ENCODE measurements at places on chromosomes 2 and 18.

DNA sequence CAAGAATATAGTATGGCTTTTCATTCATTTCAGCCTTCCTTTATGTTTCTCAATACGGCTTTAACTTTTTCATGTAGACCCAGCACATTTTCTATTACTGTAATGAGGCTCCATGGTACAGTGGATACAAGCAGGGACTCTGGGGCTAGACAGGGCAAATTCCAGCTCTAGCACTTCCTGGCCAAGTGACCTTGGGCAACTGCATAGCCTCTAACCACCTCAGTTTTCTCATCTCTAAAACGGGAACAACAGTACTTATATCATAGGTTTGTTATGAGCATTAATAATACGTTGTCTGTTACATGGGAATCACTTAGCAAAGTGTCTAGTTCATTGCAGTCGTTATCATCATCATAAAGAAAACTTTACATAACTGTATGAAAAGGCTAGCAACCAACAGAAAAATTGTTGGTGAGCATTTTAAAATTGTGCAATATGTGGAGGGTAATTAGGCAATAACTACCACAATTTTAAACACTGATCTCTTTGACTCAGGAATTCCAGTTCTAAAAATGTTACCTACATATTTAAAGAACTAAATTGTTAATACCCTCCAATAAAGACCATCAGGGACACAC lies 13.7 kb upstream of the RMDN2 start:
- no peak for DNase-seq
- no peaks in the 10 kb centered on the region for H3K36me3 ChIP-seq
- peaks cover 3% of the 10 kb centered on the region for H3K4me1 ChIP-seq
- no peaks in the 10 kb centered on the region for H3K27me3 ChIP-seq
- H3K27ac ChIP-seq = no peak overlapping the region

DNA sequence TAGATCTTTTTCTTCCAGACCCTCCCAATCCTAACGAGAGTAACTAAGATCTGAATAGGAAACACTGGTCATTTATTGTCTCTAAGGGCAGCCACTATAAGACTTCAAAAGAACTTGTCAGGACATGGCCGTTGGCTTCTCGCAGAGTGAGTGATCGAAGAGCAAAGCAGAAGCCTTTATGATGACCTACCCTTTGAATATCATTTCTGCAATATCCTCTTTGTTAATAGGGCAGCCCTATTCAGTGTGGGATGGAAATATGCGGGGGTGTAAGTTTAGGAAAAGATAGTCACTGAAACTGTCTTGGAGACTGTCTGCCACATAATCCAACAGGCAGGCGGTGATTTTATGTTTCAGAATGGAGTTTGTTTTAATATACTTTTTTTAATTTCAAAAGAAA lies 70.9 kb downstream of the FBXO36 start:
- H3K4me1 ChIP-seq = no peaks in the 10 kb centered on the region
- no peaks in the 10 kb centered on the region for H3K27me3 ChIP-seq
- H3K36me3 ChIP-seq = no peaks in the 10 kb centered on the region

- no peaks in the 10 kb centered on the region for H3K27me3 ChIP-seq
- H3K4me1 ChIP-seq = peaks cover 11% of the 10 kb centered on the region
- no peaks in the 10 kb centered on the region for H3K36me3 ChIP-seq
- peak overlapping the region; percentile 20 for H3K27ac ChIP-seq
These were observed 10.3 kb upstream of the NT5C1B start for GRCh38 chr2:18599509-18600254.

- no peaks in the 10 kb centered on the region for H3K36me3 ChIP-seq
- H3K4me3 ChIP-seq = no peak overlapping the region
- no peaks in the 10 kb centered on the region for H3K27me3 ChIP-seq
- no peak for DNase-seq
- peak overlapping the region; percentile 55 for H3K27ac ChIP-seq
- peaks cover 25% of the 10 kb centered on the region for H3K4me1 ChIP-seq
These were observed 33.9 kb upstream of the SEMA4C start for GRCh38 chr2:96903815-96904214.

- H3K4me1 ChIP-seq = no peaks in the 10 kb centered on the region
- no peaks in the 10 kb centered on the region for H3K27me3 ChIP-seq
- no peak overlapping the region for H3K4me3 ChIP-seq
- DNase-seq = no peak
These were observed 126.6 kb downstream of the KCNH7 start for GRCh38 chr2:162711832-162712540.

- no peaks in the 10 kb centered on the region for H3K36me3 ChIP-seq
- no peaks in the 10 kb centered on the region for H3K27me3 ChIP-seq
- no peak overlapping the region for H3K4me3 ChIP-seq
- no peak for DNase-seq
- H3K4me1 ChIP-seq = no peaks in the 10 kb centered on the region
- no peak overlapping the region for H3K27ac ChIP-seq
These were observed 49.8 kb downstream of the PARD6G start for GRCh38 chr18:80197528-80197927.

GRCh38 chr2:69567909-69568300 lies 75.6 kb downstream of the AAK1 start:
- no peaks in the 10 kb centered on the region for H3K36me3 ChIP-seq
- no peak overlapping the region for H3K4me3 ChIP-seq
- H3K27ac ChIP-seq = no peak overlapping the region
- H3K4me1 ChIP-seq = peaks cover 39% of the 10 kb centered on the region

DNA sequence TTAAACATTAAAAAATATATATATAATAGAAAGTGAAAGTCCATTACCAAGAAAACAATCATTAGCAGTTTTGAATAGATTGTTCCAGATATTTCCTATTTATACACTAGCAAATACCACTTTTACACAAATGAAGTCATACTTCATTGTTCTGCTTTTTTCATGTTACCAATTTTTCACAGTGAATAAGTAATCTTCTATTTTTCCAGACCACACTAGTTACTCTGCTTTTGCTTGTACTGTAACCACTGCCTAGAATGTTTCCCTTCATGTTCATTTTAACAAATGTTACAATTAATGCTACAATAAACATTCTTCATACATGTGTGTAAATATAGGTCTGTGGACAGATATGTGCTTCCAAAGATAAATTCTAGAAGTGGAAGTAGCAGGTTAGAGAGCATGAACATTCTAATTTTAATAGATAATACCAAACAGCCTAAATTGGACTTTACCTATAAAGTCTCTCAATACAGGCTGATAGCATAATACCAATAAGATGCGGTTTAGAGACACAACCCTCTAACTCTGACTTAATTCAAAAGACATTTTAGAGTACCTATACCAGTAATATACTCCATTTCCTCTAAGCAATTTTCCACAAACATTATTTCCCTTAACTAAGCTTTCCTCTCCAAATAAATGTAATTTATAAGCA lies 17.0 kb downstream of the ITSN2 start:
- no peaks in the 10 kb centered on the region for H3K27me3 ChIP-seq
- no peak overlapping the region for H3K27ac ChIP-seq
- no peaks in the 10 kb centered on the region for H3K36me3 ChIP-seq
- peaks cover 44% of the 10 kb centered on the region for H3K4me1 ChIP-seq

- H3K36me3 ChIP-seq = no peaks in the 10 kb centered on the region
- H3K27me3 ChIP-seq = no peaks in the 10 kb centered on the region
- H3K27ac ChIP-seq = no peak overlapping the region
- H3K4me1 ChIP-seq = no peaks in the 10 kb centered on the region
These were observed 992.3 kb upstream of the FANCL start for GRCh38 chr2:59233448-59233847.

DNA sequence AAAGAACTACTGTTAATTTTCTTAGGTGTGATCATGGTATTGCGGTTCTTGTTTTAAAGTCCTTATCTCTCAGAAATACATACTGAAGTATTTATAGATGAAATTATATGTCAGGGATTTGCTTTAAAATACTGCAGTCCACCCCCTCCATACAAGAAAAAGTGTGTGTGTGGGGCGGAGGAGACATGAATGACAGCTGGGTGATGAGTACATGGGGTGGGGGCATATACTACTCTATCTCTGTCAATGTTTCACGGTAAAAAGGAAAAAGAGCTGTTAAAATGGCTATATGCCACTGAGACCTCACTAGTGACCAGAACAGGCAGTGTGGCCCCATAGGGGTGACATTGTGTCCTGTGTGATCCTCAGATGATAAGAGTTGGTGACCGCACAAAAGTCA lies 54.1 kb downstream of the SPRED2 start:
- no peaks in the 10 kb centered on the region for H3K27me3 ChIP-seq
- peaks cover 16% of the 10 kb centered on the region for H3K4me1 ChIP-seq
- no peak overlapping the region for H3K4me3 ChIP-seq
- H3K36me3 ChIP-seq = no peaks in the 10 kb centered on the region

DNA sequence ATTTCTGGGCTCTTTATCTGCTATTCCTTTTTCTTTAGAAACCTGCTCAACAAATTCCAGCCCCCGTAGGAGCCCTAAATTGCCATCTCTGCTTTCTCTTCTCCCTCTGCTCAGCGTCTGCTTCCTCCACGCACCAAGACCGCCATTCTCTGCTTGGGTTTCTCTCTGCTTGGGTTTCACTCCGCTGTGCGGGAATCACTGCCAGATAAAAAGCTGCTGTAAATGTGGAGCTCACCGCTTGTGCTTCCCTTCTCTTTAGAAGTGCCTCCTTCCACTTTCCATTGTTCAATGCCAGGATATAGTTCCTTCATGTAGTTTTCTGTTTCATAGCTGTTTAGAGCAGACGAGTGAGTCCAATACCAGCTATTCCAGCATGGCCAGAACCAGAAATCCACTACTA lies 45.9 kb downstream of the TMEM237 start:
- no peaks in the 10 kb centered on the region for H3K4me1 ChIP-seq
- no peaks in the 10 kb centered on the region for H3K27me3 ChIP-seq
- no peak for DNase-seq
- no peak overlapping the region for H3K27ac ChIP-seq
- no peak overlapping the region for H3K4me3 ChIP-seq

DNA sequence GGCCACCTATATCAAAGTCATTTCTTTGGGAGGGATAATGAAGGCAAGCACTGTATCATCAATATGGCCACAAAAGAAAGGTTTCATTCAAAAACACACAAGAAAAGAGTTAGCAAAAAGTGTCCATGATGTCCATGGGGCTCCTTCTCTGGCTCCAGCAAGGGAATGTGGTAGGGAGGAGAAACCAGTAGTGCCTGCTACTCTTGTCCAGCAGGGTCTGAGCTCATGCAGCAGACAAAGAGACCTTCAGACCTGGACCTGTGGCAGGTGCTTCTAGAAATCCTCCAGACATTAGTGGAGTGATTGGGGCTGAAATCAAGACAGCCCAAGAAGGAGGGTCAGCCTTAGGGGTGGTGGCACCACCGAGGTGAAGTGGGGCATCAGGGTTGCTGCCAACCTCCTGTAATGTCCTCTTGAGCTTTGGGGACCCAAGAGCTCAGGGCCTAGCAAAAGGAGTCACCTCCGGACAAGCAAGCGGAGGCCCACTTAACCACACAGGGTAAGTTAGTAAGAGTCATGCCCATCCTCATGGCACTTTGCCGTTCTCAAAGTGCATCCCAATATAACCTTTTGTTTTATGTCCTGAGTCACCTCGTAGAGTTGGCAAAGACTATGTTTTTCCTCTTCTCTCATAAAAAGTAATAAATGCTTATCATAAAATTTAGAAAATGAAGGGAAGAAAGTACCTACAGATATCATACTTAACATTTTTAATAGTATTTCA lies 112.6 kb upstream of the YPEL5 start:
- H3K4me3 ChIP-seq = no peak overlapping the region
- no peaks in the 10 kb centered on the region for H3K36me3 ChIP-seq
- H3K27me3 ChIP-seq = no peaks in the 10 kb centered on the region
- H3K4me1 ChIP-seq = no peaks in the 10 kb centered on the region
- no peak for DNase-seq

DNA sequence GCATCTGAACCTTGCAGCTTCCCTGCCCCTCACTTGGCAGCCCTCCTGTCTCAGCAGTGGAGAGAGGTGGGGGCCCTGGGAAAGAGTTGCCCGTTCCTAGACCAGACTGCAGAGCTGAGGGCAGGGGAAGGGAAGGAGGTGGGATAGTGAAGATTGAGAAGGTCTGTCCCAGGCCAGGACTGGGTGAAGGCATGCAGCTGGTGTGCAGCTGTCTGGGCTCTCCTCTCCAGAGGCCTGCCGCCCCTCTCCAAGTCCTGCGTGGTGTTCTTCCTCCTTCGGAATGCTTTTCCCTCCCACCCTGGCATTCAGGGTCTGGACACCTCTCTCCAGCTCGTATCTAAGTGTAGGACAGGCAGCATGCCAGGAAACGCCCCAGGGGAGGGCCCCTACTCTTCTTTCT lies 323.5 kb downstream of the CELF4 start:
- no peak overlapping the region for H3K4me3 ChIP-seq

GRCh38 chr18:70464343-70465114 lies 175.7 kb downstream of the SOCS6 start:
- H3K27ac ChIP-seq = no peak overlapping the region
- H3K4me1 ChIP-seq = peaks cover 10% of the 10 kb centered on the region
- DNase-seq = peak; percentile 11
- peak overlapping the region; percentile 62 for H3K4me3 ChIP-seq
- H3K36me3 ChIP-seq = no peaks in the 10 kb centered on the region

GRCh38 chr2:129460299-129461198 lies 518.9 kb upstream of the RAB6C start:
- H3K27ac ChIP-seq = no peak overlapping the region
- DNase-seq = no peak
- no peaks in the 10 kb centered on the region for H3K27me3 ChIP-seq
- H3K4me3 ChIP-seq = no peak overlapping the region
- no peaks in the 10 kb centered on the region for H3K4me1 ChIP-seq
- no peaks in the 10 kb centered on the region for H3K36me3 ChIP-seq

DNA sequence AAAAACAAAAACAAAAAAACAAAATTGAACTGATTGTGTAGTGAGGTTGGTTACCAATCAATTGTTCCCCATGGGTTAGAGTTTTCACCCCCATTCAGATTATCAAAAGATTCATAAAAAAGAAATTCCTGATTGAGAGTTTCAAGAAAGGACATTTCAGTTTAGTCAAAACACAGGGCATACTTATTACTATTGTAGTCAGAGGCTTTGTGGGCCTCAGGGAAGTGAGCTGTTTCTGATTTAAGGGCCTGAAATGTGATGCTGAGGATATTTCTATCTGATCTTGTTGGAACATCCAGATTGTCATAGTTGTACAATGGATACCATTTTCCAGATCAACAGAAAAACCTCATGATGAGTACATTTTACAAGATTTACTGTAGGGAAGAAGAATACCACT lies 368.1 kb upstream of the NETO1 start:
- H3K27ac ChIP-seq = no peak overlapping the region
- no peak for DNase-seq
- no peak overlapping the region for H3K4me3 ChIP-seq
- no peaks in the 10 kb centered on the region for H3K4me1 ChIP-seq
- no peaks in the 10 kb centered on the region for H3K27me3 ChIP-seq
- no peaks in the 10 kb centered on the region for H3K36me3 ChIP-seq

DNA sequence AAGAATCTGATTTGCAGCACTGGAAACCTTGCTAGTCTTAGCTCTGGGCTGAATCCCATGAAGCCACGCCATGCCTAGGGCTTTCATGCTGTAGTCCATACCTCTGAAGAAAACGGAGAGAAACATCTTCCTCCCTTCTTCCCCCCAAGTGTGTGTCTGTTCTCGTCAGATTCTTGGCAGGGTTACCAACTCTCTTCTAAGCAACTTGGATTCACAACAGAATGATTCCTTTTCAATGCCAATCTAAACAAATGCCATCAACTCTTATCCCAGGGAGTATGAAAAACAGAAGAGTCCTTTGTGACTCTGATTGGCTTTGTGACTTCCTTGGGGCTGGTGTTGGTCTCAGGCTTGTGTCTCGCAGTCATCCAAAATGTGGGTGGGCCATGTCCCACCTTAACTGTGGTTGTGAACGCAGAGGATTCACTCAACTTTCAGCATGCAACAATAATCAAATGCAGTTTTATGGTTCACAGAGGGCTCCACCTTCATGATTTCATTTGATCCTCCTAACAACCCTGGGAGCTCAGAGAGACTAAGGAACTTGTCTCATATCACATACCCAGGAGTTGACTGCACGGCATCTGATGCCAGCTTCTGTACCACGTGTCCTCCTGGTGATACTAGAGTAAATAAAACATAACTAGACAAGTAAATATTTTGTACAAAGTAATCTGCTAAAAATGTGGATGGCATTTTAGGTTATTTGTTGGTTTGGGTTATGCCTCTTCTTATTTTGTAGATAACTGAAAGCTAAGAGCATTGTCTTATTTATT lies 186.0 kb upstream of the TNP1 start:
- DNase-seq = no peak
- H3K4me1 ChIP-seq = peaks cover 7% of the 10 kb centered on the region
- no peak overlapping the region for H3K27ac ChIP-seq

Data from thoracic aorta (tissue), 2 donors.